ENCODE measurements at places on chromosomes 11 and 22. TPM values are rescaled to one million over a fixed set of nuclear protein-coding genes. Genes with fewer than 3 reads are reported as not detected.

Gene BAD
- 51.7 TPM for total RNA-seq

- DNase-seq: no peak
Measured at GRCh38 chr22:40042312-40042711, 47.6 kb downstream of the FAM83F start.

Gene GGTLC3
- not detected for total RNA-seq

Gene ART5
- total RNA-seq: not detected

- no peak for DNase-seq
Measured at GRCh38 chr22:47123827-47124442, 361.5 kb downstream of the TBC1D22A start.

DNA sequence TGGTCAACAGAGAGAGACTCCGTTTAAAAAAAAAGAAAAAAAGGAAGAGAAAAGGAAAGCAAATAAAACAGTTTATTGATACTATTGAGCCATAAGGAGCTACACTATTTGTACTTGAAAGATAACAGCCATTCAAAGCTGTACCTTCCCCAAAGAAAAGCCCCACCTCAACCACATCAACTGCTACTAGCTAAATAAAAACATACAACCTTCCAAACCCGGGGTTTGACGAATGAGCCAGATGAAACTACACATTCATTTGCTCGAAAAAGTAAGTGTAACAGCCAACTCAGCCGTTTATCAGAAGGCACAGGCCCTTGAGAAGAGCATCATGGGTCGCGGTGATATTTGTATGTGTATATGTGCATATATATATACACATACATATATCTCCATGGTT is 78.4 kb downstream of the SIK3 start:
- DNase-seq: no peak

DNA sequence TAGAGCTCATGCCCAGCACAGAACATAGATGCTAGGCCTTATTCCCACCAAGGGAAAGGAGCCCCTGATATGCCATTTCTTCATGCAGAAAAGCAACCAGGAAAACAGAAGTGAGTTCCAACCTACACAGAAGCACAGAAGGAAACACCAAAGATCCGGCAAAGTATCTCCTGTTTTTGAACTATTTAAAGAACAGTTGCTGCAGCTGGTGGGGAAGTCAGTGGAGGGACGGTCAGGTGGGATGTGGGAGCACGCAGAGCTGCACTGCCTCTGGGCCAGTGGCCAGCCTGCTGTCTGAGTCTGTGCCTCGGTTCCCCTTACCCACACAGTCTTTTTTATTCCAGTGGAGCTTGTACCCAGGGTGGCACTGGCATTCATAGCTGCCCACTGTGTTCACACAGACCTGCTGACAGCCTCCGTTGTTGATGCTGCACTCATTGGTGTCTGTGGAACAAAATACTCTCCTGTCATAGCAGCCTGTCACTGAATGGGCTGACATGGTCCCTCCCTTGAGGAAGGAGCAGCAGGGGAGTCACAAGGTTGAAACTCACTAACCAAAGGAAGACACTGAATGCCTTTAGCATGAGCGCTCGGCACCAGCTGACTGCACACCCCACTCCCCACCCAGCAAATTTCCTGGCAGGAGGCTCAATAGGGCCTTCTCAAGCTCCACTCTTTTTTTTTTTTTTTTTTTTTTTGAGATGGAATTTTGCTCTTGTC is 37.9 kb downstream of the SCUBE2 start:
- DNase-seq: no peak

DNA sequence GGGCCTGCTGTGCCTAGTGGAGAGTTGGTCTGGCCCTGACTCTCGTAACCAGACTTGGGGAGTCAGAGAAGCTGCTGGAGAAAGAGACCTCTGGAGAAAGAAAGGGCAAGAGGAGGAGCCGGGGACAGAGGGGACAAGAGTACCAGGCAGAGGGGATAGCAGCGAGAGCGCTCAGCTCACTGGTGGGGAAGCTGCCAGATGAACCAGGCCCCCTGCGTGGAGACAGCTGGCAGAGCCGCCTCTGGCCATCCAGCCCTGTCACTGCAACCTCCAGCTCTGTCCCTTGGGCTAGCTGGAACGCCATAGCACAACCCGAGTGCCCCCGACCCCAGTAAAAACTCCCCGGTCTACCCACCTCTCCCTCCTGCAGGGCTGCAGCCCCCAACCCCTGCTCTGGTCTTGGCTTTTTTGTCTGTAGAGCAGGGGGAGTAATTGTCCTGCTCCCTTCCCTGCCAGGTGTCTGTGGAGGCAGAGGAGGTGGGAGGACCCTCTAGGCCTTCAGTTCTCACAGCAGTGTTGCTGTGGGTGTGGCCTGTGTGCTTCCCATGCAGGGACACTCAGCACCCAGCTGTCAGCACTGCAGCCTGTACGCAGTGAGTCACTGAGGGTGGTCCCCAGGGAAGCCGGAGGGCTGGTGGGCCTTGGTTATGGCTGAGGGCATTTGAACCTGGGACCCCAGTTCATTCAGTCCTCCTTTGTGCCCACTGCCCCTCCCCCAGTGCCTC is 4.8 kb upstream of the SUN2 start:
- DNase-seq: no peak

DNA sequence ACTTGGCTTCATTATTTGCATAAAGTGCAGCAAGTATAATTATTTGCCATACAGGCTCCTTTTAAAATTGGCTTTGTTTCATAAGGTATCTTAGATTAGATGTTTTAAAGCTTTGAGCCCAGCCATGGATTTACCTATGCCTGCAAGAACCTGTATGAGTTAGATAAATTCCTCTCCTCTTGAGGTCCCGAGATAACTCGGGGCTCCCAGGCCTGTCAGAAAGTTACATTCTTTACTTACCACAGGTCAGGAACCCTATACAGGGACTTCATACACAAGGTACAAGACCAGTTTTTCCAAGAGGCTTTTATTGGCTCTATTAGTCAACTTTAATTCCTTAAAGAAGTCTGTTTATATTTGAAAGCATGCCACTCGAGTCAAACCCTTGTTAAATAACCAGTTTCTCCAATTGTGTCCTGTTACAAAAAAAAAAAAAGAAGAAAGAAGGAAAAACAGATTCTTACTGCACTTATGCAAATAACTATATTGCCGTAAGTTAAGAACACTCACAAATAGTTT is 2.3 kb upstream of the C1QTNF6 start:
- DNase-seq: no peak

- no peak for DNase-seq
Measured at GRCh38 chr22:29641700-29642330, 38.4 kb downstream of the NF2 start.

DNA sequence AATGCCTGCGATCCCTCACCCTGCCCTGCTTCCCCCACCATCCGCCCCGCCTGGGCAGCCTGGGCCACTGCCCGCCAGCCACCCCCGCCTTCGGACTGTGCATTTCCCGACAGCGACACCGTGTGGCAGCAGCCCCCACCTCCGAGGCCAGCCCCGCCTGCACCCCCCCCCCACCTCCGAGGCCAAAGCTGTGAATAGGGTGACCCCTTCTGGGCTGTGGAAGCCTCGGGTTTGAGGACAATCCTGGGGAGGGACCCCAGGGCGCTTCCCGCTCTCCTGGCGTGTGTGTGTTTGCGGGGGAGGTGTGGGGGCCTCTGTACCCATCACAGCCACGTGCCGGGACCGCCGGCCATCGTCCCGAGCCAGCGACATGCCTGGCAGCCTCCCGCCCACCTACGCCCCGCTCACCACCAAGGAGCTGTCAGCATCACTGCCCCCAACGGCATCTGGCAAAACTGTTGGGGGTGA is 33.8 kb upstream of the PPARA start:
- peak; percentile 98 for DNase-seq

Gene FADS2
- total RNA-seq: 28.1 TPM

DNA sequence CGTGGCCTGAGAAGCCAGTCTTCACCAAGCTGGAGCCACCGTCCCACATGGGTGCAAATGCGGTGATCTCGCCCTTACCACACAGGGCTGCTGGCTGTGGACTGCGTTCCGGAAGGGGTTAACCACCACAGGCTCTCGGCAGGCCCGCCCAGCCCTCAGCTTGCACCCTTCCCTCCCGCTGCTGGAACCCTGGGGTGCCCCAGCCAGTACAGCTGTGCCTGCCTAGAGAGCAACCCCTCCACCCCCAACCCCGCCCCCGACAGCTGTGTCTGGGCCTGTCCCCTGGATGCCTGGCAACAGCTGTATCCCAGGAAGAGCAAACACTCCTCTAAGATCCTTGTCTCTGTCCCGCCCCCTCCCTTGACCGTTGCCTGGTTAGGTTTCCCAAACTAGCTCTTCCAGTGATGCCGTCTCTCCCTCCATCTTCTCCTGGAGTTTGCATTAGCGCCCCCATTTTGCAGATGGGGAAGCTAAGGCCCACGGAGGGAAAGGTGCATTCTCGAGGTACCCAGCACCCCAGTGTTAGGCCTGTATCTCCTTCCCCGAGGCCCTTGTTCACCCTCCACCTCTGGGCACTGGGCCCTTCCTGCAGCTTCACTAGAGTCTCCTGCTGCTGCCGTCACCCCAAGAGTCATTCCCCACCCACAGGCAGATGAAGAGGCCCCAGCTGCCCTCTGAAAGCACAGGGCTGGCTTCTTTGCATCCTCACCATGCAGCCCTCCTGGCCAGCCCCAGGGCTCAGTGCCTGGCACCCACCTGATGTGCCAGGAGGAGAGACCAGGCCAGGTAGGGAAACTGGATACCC is 12.6 kb upstream of the COX8A start:
- DNase-seq: no peak

- no peak for DNase-seq
Measured at GRCh38 chr11:48019217-48019584, 38.8 kb downstream of the PTPRJ start.

DNA sequence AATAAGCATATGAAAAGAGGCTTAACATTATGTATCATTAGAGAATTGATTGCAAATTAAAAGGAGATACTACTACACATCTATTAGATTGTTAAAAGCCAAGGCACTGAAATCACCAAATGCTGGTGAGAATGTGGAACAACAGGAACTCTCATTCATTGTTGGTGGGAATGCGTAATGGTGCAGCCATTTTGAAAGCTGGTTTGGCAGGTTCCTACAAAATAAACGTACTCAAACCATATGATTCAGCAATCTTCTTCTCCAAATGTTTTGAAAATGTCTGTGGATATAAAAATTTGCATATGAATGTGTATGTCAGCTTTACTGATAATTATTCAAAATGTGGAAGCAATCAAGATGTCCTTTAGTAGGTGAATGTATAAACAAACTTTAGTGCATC is 176.4 kb upstream of the PLET1 start:
- DNase-seq: no peak

DNA sequence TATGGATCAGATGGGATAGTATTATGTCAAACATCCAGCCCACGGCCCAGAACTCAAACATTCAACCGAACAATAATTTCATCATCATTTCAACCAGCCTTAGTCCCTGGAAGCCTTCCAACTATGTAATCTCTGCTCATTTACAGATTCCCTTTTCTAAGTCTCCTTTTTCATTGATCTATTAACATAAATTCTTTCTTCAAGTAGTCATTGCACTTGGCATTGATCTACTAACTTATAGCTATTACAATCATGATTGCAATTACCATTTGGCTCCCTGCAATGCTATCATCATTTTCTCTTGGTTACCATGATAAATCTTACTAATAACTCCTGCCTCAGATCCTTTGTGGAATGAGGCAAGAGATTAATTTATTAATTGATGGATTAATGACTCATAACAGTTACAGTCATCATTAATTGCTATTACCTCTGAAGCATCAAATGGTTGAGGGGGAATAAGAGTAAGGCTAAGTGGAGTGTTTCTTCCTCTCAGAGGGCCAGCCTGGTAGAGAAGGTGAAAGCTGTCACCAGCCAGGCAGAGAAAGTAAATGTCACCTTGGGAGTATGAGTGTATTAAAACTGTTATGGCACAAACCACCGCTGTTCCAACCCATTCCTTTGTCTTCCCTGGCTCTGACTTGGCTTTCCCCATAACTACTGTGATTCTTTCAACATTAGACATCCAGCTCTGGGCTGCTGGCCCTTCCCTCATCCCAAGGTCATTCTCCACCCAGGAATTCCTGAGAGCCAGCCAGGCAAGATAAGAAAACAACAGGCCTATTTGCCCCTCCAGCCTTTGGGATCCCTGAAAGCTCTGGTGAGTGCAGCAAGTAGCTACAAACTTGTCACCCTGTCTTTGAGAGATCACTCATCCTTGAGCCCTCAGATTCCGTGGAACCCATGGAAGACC is 174.7 kb downstream of the RRAS2 start:
- DNase-seq: no peak

GRCh38 chr11:126350836-126351235 is 4.7 kb upstream of the ST3GAL4 start:
- no peak for DNase-seq

GRCh38 chr11:16690086-16690485 is 48.4 kb upstream of the C11orf58 start:
- DNase-seq: no peak

Gene FAM83F
- 0.87 TPM for total RNA-seq

- no peak for DNase-seq
Measured at GRCh38 chr22:18965526-18966421, 29.7 kb upstream of the PRODH start.

- DNase-seq: no peak
Measured at GRCh38 chr11:33463059-33463458, 205.9 kb downstream of the HIPK3 start.

GRCh38 chr22:46586531-46587011 is 33.6 kb upstream of the GRAMD4 start:
- no peak for DNase-seq

DNA sequence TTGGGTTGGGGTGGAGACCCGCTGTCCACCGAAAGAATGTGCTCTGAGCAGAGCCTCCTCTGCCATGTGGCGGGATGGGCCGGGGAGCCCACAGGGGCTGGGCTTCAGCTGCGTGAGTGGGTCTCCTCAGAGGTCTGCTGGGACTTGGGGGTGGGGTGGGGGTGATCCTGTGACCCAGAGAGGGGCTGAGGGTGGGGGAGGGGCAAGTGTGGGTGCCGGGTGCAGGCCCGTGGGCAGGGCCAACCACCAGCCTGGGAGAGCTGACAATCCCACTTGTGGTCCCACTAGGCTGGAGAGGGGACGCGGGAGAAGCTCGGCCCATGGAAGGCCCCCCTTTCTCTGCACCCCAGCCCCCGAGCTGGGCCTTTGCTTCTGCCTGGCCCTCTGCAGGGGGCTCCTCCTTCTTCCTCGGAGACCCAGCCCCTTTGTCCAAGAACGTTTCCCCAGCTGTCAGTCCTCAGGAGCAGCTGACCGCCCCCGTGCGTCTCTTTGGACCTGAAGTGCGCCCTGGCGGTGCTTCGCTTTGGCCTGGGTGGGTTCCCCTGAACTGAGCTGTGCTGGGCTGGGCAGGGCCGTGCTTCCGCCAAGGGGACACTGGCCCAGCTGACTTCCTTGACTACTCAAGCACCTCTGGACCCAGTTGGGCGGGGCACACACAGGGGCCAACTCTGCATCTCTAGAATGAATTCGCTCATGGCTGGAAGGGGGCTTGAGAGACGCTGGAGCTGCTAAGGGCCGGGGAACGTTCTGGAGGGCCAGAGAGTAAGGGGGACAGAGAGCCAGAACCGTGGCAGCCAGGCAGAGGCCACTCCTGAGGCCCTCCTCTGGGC is 30.2 kb downstream of the OSBPL5 start:
- peak; percentile 87 for DNase-seq

Data from mesenteric fat pad (tissue), 1 donor.